Heart right ventricle (tissue), 16 donors: ENCODE measurements at places on chromosomes 3 and 15. TPM values are rescaled to one million over a fixed set of nuclear protein-coding genes. Genes with fewer than 3 reads are reported as not detected.

DNA sequence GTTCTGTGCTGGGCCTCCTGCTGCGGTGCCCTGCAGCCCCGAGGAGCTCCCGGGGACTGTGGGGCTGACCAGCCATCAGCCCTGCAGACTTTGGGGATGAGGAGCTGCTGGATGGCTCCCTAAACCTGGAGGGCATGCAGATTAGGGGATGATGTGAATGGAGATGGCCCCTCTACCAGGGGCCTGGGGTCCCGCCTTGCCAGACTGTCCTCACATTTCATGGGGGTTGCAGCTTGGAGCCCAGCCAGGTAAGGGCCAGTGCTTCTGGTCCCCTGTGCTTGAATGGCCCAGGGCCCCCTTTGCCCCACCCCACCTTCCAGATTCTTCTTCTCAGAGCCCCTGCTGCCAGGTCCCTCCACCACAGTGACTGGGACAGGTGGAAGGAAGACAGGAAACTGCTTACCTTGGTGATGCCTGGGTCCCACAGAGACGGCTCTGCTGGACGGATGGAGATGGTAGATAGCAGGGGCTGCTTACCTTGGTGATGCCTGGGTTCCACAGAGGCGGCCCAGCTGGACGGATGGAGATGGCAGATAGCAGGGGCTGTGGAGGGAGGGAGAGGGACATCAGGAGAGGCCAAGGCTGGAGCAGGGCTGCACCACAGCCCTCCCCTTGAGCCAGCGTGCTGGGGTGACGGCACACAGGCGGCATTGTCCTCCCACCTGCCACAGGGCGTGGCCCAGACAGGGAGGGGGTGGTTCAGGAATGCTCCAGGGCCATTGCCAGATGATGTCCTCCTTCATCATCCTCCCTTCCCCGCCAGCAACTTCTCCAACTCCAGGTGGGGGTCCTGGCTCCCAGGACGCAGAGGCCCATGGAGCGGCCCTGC lies at the start of gene SPTBN5:
SPTBN5 (minus strand) TSS at position 632 of the 829 bp plus-strand sequence; CDS start at position 76, 556 bp downstream.
- DNase-seq: no peak

Gene VPS8
- 59.6 TPM for total RNA-seq

DNA sequence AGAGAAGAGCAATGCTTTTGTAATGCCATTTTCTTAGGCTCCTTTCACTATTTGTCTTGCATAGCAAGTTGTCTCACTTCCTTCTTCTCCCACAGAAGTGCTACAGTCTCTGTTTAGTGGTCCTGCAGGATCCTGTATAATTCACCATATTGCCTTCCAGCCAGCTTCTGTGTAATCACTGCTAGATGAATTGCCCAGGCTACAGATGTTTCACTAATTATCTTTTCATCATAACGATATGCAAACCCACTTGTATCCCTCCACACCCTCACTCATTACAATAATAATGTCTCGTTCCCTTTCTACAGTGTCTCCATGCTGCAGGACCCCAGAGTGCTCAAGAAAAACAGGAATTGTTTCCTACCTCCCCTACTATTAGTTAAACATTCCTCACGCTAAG lies 402.9 kb downstream of the TBL1XR1 start:
- DNase-seq: no peak

Gene AP3S2
- total RNA-seq: 45.9 TPM

GRCh38 chr3:9110316-9110715 lies 139.1 kb downstream of the SRGAP3 start:
- no peak for DNase-seq

GRCh38 chr15:90035095-90035839 lies 34.1 kb downstream of the ZNF710 start:
- peak; percentile 51 for DNase-seq

Gene GALNT15
- total RNA-seq: 19.8 TPM

Gene ZNF80
- not detected for total RNA-seq

- DNase-seq: no peak
These were observed 55.9 kb downstream of the IFT80 start for GRCh38 chr3:160343132-160343531.

Gene HTR3C
- not detected for total RNA-seq

GRCh38 chr15:101483462-101483861 lies 6.0 kb downstream of the PCSK6 start:
- no peak for DNase-seq

Gene DNAH12
- total RNA-seq: 0.02 TPM

Gene PEAK1
- total RNA-seq: 87.3 TPM

GRCh38 chr15:74378848-74379247 lies 11.4 kb upstream of the CYP11A1 start:
- no peak for DNase-seq

GRCh38 chr15:92654662-92655061 lies 913 bp downstream of the FAM174B start:
- no peak for DNase-seq

DNA sequence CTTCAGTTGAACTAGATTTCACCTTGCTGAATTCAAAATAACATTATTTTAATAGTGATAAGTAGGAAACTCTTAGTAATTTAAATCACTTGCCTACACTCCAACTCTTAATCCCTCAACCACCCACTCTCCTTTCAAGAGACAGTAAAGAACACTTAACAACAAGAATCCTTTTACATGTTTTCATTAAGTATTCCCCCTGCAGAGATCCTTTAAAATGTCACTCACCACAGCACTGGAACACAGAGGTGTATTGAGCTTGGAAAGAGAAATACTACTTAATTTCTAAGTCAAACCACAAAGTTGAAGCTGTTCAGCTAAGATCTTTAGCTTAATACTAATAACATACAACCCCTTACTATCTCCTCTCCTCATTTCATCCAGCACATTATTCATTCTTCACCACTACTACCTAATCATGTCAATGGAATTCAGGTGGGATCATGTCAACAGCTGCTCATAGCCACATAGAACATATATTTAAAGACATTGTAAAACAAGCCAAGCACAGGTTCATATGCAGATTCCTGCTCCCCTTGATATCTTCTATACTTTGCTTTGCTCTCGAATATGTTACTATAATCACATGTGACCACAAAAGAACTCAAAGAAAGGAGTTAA lies 40.5 kb downstream of the IMPG2 start:
- DNase-seq: no peak

Gene TP63
- total RNA-seq: 0.89 TPM

DNA sequence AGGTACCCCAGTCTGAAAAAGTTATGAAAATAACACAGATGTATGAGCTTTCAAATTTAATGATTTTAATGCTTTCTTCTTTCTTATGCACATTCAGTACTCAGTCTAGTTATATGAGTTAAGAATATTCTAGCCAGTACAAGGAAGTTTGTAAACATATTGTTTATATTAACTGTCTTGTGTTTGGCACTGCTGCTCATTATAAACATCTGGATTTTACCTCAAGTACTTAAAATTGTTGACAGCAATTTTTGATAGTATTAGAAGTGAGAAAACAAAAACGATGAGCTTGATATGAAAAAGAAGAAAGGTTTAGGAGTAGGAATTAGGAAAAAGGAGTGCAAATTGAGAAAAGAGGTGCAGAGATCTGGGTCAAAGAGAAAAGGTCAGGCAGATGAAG lies 293.3 kb downstream of the C3orf38 start:
- no peak for DNase-seq

DNA sequence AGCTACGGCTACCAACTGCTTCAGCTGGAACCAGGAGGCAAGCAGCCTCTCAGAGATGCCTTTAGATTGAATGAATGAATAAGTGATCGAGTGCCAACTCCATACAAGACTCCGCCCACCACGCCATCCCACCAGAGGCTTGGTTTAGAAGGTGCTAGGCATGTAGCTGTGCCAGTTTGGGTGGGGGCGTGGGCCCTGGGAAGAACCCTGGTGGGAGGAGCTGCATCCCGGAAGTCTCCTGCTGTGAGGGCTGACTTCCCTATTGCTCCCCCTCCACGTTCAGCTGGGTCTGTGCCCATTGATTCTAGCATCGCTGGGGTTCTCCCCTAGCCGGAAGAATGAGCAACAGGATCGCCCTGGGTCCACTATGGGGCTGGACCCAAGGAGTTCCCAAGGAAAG lies 20.9 kb downstream of the LINGO1 start:
- DNase-seq: no peak

DNA sequence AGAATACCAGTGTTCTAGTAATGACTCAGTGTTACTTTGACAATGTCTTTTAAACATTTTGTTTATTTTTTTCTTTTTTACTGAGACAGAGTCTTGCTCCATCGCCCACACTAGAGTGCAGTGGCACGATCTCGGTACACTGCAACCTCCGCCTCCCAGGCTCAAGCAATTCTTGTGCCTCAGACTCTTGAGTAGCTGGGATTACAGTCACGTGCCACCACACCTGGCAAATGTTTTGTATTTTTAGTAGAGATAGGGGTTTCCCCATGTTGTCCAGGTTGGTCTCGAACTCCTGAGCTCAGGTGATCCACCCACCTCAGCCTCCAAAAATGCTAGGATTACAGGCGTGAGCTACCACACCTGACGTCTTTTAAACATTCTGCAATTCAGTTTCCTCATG lies 15.7 kb downstream of the AQR start:
- no peak for DNase-seq

Gene CDC25A
- 0.72 TPM for total RNA-seq

GRCh38 chr3:170431054-170431453 lies 12.4 kb downstream of the CLDN11 start:
- DNase-seq: no peak

DNA sequence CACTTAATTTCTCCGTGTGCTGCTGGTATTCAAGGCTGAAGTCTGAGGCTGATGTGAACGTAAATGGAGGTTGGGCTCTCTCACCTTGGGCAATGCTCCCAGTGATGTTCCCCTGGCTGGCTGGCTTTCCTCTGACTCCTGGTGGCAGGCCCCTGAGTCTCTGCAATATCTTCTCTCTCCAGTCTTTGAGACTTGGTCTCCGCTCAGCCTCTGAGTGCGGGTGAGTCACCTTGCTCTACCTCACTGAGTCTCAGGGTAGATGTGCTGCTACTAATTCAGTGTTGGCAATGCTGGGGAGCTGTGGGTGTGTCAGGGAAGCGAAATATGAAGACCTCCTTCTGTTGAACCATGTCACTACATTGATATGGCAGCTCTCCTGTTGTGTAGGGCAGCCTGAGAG lies 31.3 kb upstream of the TRIM59 start:
- DNase-seq: no peak

- DNase-seq: no peak
These were observed 49.3 kb downstream of the TMOD3 start for GRCh38 chr15:51878446-51879386.

Gene EHHADH
- 29.9 TPM for total RNA-seq

Gene XCR1
- total RNA-seq: not detected

Gene NR2E3
- not detected for total RNA-seq

Gene FAM81A
- total RNA-seq: 2.9 TPM

DNA sequence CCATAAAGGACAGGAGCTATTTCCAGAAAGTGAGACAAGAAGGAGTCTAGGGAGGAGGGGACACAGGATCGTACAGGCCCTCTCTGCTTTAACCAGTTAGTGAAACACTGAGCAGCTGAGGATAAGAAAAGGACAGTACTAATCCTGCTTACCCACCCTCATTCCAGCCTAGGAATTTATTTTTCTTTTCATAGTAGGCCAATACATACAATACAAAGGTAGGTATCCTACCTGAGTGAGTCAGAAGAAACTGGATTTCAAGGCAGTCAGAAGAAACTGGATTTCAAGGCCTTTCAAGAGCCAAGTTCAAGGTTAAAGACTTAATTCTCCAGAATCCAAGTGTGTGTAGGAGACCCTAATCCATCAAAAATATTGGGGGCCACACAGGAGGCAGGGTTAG lies 65.3 kb downstream of the EOMES start:
- DNase-seq: no peak

Gene FAM3D
- not detected for total RNA-seq

Gene PHLDB2
- total RNA-seq: 217 TPM

DNA sequence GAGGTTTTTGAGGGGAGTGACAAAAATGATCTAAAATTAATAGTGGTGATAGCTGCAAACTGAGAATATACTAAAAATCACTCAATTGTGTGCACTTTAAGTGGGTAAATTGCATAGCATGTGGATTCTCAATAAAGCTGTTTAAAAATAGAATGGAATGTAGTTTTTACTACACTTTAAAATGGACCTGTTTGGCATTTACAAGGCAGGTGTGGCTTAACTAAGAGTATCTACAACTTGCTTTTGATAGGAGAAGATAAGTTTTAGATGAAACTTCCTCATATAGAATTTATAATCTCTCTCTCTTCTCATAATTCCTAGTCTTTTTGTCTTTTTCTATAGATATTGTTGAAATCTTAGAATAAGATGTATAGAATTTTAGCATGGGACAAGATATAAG lies 40.3 kb downstream of the THRB start:
- DNase-seq: no peak

GRCh38 chr3:142993958-142994442 lies 7.4 kb upstream of the U2SURP start:
- peak; percentile 44 for DNase-seq

Gene SH2D7
- not detected for total RNA-seq

Gene MED12L
- 2.0 TPM for total RNA-seq

- DNase-seq: no peak
These were observed 11.2 kb downstream of the SH2D7 start for GRCh38 chr15:78103406-78104118.

Gene NCBP2
- 32.8 TPM for total RNA-seq

Gene SLC28A2
- total RNA-seq: not detected

GRCh38 chr3:95751509-95751908 lies 1062.9 kb upstream of the EPHA6 start:
- no peak for DNase-seq

DNA sequence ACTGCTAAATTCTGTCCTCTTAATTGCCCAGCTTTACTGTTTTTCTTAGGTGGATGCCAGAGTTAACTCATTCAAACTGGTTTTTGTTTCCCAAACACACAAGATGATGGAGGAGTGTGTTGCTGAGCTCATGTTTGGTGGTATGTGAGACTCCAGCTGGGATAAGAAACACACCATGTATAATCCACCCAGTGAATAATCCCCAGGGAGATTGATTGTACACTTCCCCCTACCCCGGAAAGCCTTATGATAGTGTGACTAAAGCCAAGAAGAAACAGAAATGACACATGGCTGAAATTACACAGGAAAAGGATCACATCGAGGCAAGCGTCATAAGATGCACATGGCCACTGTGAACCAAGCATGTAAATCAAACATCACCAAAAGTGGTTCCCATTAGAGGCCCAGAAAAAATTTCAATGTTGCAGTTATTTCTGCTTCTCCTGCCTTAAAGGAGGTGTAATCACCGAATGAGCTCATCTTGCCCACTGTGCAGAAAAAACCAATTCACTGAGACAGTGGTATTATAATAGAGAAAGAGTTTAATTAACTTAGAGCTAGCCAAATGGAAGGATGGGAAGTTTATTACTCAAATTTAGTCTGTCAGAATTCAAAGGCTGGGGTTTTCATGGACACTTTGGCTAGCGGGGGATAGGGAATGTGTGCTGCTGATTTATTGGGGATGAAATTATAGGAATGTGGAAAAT lies 56.7 kb upstream of the MAGI1 start:
- DNase-seq: no peak

Gene TJP1
- total RNA-seq: 166 TPM

GRCh38 chr3:141104151-141104821 lies 53.1 kb downstream of the SPSB4 start:
- DNase-seq: no peak

Gene PLA2G4E
- not detected for total RNA-seq
